Mesothelial cell of epicardium (in vitro differentiated cells): ENCODE measurements at places on chromosomes 1 and 21.

DNA sequence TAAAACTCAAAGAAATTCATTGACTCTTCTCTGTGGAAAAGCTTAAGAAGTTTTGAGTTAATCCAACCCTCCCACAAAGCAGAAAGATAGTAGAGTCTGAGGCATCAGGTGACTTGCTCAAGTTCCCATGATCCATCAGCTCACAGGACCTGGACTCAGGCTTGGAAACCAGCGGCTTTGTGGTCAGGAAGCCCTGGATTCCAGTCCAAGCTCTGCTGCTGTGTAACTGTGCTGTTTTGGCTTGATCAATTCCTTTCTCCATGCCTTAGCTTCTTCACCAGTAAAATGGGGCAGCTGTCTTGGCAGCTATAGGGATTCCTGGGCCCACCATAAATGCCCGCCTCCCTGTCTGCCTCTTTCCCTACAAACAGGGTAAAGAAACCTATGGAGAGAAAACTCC lies 180.2 kb downstream of the HIVEP3 start:
- DNase-seq: no peak

- no peak for DNase-seq
Observed at GRCh38 chr21:27590271-27590670, 623.4 kb upstream of the ADAMTS5 start.

DNA sequence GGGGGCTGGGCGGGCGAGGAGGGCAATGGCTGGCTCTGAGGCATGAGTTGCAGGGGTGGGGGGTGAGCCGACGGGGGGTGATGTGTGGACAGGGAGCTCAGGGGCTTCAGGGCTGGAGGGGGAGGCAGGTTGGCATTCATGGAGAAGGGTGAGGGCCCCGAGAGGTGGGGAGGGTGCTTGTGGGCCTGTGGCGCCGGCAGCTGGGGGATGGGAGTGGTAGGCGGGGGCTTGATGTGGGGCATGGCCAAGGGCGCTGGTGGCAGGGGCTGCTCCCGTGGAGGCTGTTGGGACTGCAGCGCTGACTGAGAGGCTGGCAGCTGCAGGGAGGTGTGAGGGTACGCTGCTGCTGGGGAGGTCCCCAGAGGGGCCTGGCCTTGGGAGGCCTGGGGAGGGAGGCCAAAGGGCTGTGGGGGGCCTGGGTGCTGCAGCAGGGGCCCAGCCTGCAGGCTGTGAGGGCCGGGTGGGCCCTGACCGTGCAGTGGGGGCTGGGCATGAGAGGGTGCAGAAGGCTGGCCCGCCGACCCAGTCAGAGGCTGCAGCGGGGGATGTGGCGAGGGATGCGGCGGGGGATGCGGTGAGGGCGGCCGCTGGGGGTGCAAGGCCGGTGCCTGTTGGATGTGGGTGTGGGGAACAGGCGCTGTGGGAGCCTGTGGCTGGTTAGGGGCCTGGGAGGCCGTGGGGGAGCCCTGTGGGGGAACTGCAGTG lies 42.7 kb downstream of the SLC45A1 start:
- DNase-seq: no peak

DNA sequence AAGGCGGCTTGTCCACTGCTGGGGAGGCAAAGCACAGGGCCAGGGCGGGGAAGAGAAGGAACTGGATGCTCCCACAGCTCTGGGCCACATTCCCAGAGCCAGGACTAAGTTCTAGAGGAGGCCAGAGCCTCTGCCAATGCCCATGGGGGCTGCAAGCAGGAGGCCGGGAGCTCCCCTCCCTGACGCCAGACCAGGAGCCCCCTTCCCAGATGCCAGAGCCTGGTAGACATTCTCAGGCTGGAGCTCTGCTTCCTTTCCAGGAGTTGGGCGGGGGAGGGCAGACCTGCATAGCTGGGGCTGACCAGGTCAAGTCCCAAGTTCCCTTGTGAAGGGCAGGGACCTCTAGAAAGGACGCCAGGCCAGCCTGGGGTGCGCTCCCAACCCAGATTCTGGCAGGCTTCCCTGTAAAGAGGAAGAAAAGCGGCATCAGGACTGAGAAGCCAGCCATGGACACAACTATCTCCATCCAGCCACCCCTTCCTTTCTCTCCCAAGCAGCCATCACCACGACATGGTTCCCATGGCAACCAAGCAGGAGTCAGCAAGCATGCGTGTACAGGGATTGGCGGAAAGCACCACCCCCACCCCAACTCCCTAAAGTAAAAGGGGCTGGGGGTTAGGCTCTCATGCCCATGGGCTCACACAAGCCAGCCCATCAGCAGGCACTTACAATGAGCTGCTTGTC lies 13.4 kb downstream of the KIF21B start:
- no peak for DNase-seq
